ENCODE measurements at places on chromosomes 16 and 17.

- no peak for DNase-seq
Observed at GRCh38 chr16:76265434-76266045, 11.7 kb upstream of the CNTNAP4 start.

DNA sequence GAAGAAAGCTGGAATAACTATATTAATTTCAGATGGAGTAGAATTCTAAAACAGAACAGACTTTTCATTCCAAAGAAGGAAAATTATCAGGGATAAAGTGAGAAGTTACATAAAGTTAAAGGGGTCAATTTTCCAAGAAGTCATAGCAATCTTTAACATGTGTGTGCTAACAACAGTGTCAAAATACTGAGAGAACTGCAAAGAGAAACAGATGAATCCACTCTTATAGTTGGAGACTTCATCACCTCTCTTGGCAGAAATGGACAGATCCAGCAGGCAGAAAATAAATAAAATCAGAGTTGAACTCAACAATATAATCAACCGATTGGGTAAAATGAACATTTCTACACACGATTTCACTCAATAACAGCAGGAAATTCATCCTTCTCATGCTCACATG lies 5.4 kb downstream of the ABCA9 start:
- no peak for DNase-seq

DNA sequence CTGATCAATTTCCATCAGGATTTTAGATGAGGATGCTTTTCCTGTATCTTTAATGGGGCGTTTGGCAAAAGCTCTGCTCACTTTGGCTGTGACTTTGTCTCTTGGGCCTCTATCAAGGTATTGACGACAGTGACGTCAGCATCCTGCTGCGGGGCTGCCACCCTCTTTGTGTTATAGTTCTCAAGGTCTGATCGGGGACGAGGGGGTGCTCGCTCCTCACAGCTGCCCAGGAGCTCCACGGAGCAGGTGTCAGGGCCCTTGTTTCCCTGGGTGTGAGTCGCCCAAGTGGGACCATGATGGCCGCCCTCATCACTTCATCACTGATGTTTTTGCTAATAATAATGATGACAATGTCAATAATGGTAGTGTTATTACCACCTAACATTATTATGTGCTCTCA lies 65.4 kb downstream of the CMIP start:
- DNase-seq = no peak

GRCh38 chr16:79972053-79972704 lies 371.6 kb upstream of the MAF start:
- no peak for DNase-seq

DNA sequence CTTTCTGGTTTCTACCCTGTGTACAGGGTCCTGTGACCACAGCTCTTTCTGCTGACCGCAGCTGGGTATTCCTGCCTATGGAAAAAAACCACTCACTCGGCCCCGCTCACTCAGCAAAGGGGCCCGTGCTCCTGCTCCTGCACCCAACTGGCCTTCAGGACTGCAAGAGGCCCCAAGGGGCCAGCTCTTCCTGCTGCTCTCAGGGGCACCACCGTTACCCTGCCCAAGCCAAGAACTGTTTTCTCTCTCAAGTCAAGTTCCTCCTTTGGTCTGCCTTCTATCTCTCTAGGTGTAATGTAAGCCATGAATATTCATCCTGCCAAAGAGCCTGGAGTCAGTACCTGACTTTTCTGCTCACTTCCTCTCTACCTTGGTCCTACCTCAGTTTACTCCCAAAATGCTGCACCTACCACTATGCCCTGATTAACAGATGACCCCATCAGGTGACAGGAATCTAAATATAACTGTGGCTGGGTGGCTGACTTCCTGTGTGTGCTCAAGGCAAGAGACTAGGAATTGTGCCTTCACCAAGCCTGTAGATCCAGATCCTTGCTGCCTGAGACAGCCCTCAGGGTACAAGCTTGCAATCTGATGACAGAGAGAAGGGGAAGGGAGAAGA lies 20.4 kb upstream of the SCIMP start:
- DNase-seq = no peak

GRCh38 chr17:47762728-47763127 lies 29.7 kb downstream of the TBX21 start:
- no peak for DNase-seq

DNA sequence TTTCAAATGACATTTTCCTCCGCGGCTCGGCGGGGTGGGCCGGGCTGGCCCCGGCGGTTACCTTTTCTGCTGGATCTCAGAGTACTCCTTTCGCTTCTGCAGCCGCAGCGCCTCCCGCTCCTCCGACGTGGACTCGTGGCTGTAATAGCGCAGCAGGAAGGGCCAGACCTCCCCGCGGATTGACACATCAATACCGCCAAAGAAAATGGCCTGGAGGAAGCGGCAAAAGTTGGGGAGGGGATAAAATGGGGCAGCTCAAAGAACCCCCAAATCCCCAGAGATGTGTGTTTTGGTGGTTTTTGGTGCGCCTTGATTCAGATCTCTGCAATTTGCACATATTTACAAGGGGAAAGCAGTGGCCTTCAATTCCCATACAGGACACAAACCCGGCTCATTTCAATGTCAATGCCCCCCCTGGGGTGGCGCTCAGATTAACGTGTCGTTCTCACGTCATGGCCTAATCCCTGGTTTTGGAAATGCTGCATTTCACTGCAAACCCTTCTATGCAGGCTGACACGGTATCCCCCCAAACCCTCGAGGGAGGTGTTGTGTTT lies 85.9 kb downstream of the TBC1D16 start:
- no peak for DNase-seq

DNA sequence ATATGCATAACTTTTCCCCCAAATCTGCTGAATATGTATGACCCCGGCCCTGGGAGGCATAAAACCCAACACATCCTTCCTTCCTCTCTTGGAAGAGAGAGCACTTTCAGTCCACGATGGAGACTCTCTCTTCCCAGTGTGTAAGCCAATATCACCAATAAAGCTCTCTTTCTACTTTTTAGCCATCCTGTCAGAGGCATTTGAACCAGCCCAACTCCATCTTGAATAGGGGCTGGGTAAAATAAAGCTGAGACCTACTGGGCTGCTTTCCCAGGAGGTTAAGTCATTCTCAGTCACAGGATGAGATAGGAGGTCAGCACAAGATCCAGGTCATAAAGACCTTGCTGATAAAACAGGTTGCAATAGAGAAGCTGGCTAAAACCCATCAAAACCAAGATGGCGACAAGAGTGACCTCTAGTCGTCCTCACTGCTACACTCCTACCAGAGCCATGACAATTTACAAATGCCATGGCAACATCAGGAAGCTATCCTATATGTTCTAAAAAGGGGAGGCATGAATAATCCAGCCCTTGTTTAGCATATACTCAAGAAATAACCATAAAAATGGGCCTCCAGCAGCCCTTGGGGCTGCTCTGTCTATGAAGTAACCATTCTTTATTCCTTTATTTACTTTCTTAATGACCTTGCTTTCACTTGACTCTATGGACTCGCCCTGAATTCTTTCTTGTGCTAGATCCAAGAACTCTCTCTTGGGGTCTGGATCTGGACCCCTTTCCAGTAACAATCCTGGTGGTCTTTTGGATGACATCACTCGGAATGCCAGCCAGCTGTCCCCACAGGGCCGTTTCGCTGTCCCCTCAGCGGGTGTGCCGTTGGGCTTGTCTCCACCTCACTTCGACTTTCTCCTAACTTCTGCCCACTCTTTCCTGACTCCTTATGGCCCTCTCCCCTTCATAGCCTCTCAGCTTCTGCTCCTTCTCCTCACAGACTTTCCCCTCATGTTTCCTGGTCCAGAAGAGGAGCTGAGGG lies 53.4 kb upstream of the NKD1 start:
- no peak for DNase-seq

DNA sequence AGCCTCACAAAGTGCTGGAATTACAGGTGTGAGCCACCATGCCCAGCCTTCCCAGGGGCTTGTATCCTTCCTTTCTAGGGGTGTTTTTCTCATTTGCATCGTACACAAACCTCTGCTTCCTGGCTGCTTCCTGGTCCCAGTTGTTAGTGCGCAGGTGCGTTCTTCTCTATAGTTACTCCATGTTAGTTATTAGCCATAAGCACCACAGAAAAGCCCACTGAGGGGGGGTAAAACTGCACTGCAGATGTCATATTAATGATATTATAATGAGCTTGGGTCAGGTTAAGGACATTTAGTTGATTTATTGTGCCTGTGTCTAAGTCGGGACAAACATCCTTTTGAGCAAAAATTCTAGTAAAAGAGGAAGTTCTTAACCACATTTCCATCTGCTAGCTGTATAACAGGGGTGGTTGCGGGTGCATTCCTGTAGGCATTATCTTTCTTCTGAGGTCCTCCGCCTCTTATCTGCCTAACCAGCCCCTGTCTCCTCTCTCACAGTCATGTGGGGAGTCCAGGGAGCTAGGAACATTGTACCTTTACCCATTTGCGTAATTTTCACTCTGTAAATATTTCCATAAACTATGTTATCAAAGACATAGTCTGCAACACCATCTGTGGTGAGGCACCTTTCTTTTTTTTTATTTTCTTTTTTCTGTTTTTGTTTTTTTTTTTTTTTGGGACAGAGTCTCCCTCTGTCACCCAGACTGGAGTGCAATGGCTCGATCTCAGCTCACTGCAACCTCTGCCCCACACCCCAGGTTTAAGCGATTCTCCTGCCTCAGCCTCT lies 23.6 kb upstream of the ATF7IP2 start:
- no peak for DNase-seq

GRCh38 chr17:80529104-80529903 lies 15.3 kb upstream of the RPTOR start:
- no peak for DNase-seq

DNA sequence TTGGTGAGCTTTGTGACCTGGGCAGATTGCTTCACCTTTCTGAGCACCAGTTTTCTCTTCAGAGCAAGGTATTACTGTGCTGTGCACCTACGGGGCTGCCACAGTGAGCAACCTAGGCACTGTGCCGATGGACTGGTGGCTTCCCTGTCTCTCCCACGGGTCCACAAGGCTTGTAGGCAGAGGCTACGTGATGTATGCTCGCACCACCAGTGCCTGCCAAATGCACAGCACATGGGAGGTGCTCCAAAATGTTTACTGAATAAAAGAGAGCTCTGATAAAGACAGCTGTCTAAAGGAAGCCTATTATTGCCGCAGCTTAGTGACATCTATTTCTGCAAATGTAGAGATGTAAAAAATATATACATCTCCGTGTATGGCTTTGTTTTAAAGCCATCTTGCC lies 139.2 kb downstream of the CDK5R1 start:
- peak; percentile 38 for DNase-seq

DNA sequence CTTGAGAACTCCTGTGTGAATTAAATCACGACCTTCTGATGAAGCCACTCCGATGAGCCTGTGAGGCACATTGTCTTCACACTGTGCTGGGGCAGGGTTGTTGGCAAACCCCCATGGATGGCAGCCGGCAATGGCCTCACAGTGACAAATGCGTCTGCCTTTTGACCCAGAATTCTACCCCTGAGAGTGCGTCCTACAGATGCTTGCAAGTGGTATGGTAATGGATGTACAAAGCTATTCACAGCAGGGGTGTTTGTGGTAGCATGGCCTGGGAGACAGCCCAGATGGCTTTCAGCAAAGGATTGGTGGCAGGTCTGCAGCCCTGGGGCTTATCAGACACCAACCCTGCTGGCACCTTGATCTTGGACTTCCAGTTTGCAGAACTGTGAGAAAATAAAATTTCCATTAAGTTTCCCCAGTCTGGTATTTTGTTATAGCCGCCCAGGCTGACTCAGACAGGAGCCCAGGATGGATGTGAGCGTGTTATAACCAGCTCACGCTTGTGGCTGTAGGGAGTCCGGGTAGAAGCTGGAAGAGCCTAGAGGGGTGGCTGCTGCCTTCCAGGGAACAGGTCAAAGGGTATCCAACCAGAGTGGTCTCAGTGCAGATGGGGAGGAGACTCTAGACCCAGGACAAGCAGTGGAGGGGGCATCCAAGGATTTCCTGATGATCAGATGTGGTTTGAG lies 10.1 kb downstream of the AFMID start:
- DNase-seq = no peak

GRCh38 chr17:13594310-13594709 lies 7.4 kb downstream of the HS3ST3A1 start:
- no peak for DNase-seq

DNA sequence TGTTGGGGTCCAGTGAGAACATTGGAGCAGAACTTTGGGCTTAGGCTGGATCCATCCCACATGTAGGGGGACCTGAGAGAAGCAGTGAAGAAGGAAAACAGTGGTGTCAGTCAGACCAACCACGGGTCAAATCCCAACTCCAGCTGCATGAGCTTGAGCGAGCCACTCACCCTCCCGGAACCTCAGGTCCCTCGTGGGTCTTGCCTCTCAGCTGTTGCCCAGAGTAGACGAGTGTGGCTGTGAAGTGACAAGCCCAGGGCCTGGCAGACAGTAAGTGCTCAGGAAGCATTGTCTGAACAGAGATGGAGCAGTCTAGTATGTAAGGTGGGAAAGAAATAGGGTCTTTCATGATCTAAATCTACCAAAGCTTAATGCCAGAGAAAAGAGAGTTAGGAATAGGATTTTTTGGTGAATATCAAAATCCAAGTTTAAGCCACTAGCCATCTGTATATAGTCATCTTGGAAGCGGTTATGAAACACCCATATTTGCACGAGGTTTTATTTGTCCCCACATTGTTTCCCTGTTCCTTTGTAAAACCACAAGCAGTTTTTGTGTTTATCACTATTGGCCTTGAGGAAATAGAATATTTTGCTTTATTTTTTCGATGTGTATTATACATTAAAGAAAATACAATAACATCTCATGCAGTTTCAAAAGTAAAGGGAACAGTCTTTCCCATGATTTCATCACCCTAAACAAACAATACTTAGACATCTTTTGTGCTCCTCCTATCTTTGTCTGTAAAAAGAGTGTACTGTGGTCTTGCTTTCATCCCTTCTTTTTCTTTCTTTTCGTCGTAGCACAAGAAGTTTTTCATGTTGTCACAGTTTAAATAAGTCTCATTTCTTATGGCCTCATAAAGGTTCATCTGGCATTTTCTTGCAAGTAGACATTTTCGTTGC lies 112.0 kb downstream of the CLEC16A start:
- DNase-seq = peak; percentile 35

DNA sequence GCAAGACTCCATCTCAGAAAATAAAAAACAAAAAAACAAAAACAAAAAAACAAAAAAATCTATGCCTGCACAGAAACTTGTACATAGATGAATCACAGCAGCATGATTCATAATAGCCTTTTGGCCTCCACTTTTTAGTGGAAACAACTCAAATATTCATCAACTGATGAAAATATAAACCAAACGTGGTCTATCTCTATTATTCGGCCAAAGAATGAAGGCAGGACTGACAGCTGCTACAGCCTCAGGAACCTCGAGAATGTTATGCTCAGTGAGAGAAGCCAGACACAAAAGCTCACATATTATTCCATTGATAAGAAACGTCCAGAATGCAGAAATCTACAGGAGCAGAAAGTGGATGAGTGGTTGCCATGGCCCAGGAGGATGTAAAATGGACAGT lies 19.8 kb downstream of the PPL start:
- DNase-seq = no peak

GRCh38 chr17:74206332-74206818 lies 2.9 kb downstream of the RPL38 start:
- DNase-seq = no peak

DNA sequence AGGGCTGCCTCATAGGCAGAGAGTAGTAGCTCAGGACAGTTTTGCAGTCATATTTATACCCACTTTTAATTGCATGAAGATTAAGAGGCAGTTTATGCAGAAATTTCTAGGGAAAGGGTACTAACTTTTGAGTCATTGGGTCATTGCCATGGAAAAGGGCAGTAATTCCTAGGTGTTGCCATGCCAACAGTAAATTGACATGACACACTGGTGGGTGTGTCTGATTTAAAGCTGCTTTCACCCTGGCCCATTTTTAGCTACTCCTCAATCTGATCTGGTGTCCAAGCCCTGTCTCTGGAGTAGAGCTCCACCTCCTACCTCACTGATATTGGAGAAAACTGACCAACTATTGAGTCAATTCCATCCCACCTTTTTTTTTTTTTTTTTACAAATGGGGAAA lies 161.5 kb upstream of the ZKSCAN2 start:
- DNase-seq = no peak
